ENCODE measurements at places on chromosomes 4 and X.

DNA sequence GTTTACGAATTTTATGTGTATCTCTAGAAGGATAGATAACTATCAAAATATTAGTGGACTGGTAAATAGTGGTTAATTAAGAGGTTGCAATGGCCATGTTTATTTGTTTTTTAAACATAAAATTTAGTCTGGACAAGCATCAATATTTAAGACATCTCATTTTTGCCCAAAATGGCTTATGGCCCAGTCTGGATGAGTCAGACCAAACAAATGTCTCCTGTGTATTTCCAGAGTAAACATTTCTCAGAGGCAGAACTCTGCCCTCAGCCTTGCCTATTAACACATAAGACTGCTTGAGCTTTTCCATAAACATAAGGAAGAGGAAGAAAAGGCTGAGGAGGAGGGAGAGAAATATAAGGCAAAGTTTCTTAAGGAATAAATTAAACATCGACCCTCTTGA lies 277.1 kb upstream of the DIAPH2 start:
- DNase-seq: peak; percentile 82

DNA sequence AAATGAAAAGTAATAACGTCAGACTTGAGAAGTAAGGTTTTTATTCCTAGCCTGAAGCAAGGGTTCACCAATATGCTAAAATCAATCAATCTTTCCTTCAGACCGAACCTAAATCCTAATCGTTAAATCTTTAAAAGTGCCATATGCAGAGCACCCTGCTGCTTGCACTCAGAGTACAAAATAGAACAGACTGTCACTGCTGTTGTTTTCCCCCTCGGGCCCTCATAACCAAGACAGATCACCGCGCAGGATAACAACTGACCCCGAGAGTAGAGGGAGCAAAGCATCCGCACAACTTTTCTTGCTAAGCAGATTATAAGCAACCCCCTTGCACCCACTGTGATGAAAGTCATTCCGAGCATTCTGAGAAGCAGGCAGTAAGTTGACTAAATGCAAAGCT lies 550.9 kb upstream of the NDST4 start:
- no peak for DNase-seq

DNA sequence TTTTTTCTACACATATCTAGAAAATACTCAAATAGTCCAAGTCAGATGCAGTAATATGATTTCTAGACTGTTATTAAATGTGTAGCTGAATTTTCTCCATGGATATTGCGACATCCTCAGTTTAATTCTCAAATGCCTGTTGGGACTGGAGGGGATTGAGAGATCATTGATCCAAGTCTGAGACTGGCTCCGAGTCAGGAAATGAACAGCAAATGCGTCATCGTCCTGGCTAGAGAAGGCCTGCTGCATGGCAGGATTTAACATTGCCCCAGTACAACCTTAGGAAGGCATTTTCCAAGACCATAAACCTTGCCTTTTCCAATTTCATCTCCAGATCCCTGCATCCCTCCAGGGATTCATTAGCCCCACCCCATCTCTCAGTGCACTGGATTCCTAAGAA lies 56.6 kb upstream of the SLC6A14 start:
- DNase-seq: no peak

GRCh38 chr4:26372525-26373172 lies 51.8 kb downstream of the RBPJ start:
- DNase-seq: peak; percentile 63

- DNase-seq: no peak
Measured at GRCh38 chrX:70921709-70922352, 9.1 kb downstream of the SLC7A3 start.

- DNase-seq: no peak
Measured at GRCh38 chrX:308821-309520, 9.6 kb downstream of the GTPBP6 start.

GRCh38 chr4:159070742-159071141 lies 32.1 kb upstream of the RAPGEF2 start:
- DNase-seq: peak; percentile 82

DNA sequence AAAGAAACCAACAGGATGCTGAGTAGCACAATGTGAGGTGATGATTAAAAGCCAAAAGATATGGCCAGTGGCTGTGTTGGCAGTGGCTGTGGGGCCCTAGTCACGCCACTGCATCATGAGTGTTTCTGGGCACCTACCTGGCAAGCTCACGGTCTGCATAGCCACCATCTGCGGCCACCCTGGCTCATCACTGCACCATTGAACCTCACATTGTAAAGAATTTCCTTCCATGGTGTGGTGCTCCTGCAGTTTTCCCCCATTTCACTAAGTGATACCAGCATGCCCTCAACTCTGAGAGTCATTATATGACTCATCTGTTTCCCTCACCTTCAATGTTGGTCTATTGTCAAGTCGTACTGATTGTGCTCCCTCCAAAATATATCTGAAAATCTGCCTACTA lies 45.5 kb upstream of the CLNK start:
- DNase-seq: no peak

GRCh38 chr4:187732524-187732923 lies 263.0 kb upstream of the ZFP42 start:
- peak; percentile 58 for DNase-seq

DNA sequence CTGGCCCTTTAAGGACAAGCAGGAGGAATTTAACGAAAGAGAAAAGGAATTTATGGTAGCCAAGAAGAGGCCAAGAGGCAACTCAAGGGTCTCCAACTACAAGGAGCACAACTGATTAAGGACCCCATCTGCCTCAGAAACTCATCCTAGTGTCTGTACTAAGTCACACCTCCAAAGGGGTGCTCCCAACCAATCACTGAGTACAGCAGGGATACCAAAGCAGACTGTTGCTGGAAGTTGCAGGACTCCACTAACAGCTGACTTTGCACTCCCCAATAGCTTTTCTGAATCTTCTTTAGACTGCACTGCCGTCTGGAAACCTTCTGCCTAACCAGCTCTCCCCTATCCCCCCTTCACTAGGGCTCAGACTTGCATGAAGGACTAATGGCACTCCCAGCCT lies 50.6 kb downstream of the ATP11C start:
- DNase-seq: peak; percentile 62

GRCh38 chrX:49171752-49172279 lies at the start of gene PLP2:
Gene PLP2 (plus strand): TSS chrX:49171898. CDS start chrX:49172001, 103 bp downstream.
- DNase-seq: peak; percentile 65

DNA sequence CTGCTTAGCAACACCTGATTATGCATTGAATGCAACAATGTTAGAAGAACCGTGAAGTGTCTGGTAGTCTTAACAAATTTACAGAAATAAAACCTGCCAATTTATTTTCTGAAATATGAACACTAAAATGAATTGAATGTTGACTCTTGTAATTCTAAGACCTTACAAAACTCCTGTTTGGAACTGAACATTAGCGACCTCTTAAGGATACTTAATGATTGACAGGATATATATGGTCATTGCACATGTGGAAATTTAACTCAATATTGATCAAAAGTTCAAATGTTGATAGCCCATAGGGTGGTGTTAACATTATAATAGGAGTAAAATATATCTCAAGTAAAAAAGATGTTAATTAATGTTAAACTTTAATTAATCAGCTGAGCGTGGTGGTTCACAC lies 79.1 kb downstream of the TECRL start:
- no peak for DNase-seq

- DNase-seq: no peak
Measured at GRCh38 chr4:113077575-113077974, 28.1 kb downstream of the ANK2 start.

DNA sequence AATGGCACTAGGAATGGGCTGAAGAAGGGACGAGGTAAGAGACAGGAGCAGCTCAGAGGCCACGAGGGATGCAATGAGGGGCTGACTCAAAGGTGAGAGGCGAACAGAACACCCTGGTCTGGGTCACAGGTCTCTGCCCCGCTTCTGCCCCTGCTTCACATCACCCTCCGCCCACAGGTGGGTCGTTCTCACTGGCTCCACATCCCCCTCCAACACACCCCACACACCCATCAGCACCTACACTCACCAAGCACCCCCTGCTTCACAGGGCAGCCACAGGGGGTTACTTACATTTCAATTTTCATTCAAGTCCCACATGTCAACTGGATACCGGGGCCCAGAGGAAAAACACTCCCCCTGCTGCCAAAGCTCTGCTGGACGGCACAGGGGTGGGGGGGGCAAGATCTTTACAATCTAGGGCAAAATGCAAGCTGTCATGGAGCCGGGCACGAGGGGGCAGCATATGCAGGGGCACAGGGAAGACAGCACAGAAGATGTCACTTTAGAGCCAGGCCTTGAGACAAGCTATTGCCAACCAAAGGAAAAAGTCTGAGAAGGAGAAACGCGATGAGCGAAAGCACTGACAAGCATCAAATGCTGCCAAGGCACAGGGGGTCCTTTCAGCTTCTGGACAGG lies 94.0 kb downstream of the AFAP1 start:
- no peak for DNase-seq

DNA sequence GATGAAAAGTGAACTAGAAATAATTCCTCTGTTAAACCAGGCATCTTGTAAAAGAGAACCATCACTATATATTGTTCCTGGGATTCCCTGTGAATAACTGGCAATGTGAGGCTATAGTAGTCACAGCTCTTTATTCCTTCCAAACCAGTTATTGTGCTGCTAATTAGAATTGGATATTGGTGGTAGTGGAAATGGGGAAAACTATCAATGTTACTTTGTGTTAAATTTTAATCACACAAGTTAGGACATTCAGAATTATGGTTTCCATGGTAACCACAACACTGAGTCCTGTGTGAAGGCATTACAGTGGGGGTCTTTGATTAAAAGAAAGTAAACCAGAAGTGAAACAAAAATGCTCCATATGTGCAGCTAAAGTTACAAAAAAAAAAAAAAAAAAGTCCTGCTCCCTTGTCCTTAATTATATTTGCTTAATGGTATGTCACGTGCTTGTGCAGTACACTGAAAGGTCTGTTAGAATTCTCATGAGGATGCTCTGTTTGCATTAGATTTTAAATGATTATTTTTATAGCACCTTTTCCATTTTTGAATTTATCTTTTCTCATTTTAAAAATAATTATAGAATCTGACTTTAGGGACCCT lies 200.4 kb downstream of the ADGRL3 start:
- DNase-seq: no peak

GRCh38 chr4:8657381-8658088 lies 65.0 kb downstream of the CPZ start:
- no peak for DNase-seq

Measured in EH (cell line).